ENCODE measurements at places on chromosomes 11 and 22.

- no peak for DNase-seq
These were observed 6.7 kb downstream of the PLAAT2 start for GRCh38 chr11:63556404-63557013.

DNA sequence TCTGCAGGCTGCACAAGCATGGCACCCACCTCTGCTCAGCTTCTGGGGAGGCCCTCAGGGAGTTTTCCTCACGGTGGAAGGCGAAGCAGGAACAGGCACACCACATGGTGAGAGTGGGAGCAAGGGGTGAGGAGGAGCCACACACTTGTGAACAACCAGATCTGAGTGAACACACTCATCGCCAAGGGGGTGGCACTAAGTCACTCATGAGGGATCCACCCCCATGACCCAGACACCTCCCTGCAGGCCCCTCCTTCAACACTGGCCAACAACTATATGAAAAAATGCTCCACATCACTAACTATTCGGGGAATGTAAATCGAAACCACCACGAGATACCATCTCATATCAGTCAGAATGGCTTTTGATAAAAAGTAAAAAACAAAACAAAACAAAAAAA lies 722 bp upstream of the KRTAP5-2 start:
- DNase-seq, result no peak

GRCh38 chr22:26671317-26672059 lies 14.1 kb downstream of the MIAT start:
- no peak for DNase-seq

GRCh38 chr11:46223252-46223513 lies 54.3 kb upstream of the CREB3L1 start:
- no peak for DNase-seq

- no peak for DNase-seq
These were observed 273.3 kb downstream of the CTTN start for GRCh38 chr11:70671611-70672010.
